Stimulated activated CD8-positive, alpha-beta memory T cell treated with anti-CD3 and anti-CD28 coated beads, Interleukin-15, amount 100 ng/mL, for 24 hours (primary cell): ENCODE measurements at places on chromosomes 7 and 10.

GRCh38 chr10:48701139-48701901 lies 16.6 kb downstream of the WDFY4 start:
- DNase-seq: no peak

GRCh38 chr10:48604991-48605508 lies at the start of gene ARHGAP22:
ARHGAP22 (minus strand) TSS chr10:48605073; CDS start chr10:48604796, 277 bp downstream.
- DNase-seq: no peak

- no peak for DNase-seq
These were observed 1.5 kb downstream of the MEST start for GRCh38 chr7:130493275-130493873.

GRCh38 chr10:7475939-7476338 lies 65.1 kb upstream of the SFMBT2 start:
- no peak for DNase-seq

DNA sequence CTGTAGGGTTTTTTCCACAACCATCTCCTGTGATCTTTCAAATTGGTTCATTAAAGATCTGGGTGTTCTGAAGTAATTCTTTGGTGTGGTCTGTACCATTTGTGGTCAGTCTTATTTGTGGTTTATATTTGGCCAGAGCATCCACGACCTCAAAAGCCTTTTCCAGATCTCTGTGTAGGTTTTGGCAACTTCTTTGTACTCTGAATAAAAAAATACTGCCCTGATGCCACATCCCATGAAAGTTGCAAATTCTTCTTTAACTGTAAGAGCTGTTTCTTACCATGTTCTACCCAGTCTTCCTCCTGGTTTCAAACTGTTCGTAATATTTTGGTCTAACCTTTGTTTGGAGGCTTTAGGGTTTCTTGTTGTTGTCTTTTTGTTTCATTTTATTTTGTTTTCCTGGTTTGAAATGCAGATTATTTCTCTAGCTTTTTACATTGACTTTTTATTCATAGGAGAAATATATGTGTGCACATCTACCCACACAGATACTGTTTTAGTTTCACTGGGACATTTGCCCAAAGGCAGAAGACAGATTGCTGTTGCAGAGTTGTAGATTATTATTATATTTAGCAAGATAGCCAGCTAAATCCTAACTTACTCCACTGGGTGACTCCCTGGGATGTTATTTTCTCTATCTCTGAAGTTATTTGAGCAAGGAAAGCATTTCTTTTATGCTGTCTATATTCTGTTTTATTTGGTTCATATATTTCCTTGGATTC lies 123.2 kb upstream of the SAMD8 start:
- DNase-seq: no peak

DNA sequence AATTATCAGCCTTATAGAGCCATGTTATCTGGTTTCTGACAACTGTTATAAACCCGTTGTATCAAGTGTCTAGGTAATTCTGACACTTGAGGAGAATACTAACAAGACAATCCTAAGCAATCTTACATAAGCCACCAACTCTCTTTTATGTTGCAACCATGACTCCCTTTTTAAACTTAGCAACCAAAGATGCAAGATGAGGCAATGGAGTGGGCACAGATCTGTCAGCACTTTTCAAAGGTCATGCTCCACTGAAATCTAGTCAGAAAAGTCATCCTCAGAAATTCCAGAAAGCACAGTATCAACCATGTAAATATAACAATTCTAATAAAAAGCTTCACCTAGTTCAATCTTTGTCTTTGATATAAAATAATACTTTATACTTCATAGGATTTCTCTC lies 77.0 kb upstream of the SEMA3A start:
- DNase-seq: no peak

- no peak for DNase-seq
These were observed 62.8 kb upstream of the ADGRA1 start for GRCh38 chr10:133024704-133025557.

DNA sequence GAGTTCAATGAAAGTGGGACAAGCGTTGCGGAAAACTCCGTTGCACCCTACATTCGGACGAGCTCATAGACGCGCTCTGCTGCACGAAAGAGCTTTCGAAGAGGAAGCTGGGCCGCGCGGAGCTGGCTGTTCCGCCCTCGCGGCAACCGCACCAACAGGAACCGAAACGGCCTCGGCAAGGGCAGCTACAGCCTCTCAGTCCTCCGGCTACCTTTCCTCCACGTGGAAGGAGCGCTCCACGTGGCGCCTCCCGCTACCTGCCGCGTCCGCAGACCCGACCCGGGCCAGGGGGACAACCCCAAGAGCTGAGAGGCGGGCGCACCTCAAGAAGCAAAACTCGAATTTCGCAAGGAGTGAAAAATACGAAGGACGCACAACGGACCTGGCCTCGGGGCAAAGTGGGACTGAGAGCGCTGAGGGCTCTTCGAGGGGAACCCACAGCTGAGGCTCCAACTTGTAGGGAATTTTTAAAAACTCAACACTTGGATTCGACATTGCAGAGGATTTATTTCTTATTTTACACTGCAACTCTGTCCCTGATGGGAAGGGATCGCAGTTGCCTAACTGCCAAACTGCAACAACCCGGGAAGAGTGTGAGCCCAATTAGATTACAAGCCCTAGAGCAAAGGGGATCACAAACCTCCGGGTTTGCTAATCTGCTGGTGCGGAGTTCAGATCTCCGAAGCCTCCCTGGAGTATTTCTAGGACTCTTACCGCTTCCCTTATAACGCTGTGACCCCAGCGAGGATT lies 1.4 kb downstream of the HPSE2 start:
- no peak for DNase-seq

GRCh38 chr7:36155811-36156361 lies 2.8 kb downstream of the EEPD1 start:
- no peak for DNase-seq

GRCh38 chr7:134766779-134767519 lies 12.5 kb upstream of the CALD1 start:
- DNase-seq: no peak

DNA sequence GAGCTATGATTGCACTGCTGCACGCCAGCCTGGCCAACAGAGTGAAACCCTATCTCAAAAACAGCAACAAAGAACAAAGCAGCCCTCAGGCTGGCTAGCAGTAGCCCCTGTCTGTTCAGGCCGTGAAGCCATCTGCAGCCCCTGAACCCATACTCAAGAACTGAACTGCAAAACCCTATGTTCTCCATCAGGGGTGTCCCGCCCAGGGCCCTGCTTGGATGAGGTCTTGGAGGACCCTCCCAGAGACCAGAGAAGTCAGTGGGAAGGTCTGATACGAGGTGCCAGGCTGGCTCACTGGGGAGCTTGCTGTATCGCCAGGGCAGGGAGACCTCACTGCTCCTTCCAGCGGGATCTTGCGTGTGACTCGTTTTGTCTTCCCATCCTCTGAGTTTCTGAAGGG lies 39.3 kb downstream of the RBM17 start:
- DNase-seq: no peak
